Inflammatory macrophage treated with lipopolysaccharide for 1 hour (primary cell): ENCODE measurements at places on chromosomes 12 and 14.
A peak's percentile ranks its signal among the peaks of the same experiment; 100 is the strongest.

DNA sequence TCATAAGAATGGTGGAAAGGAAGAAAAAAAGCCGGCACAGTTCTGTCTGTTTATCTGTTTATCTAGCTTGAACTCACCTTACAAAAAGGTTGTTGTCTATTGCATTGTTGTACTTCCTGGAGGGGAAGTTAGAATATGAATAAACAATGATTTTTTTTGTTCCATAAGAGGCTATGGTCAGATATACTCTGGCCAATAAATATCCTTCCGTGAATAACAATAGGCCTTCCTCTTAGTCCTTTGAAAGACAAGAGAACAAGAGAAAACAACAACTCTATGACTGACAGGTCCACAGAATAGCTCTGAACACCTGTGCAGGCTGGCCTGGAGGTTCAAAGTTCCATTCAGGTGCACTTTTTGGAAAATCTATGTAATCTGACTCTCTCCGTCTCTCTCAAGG is 192.8 kb upstream of the KRR1 start:
- no peak for DNase-seq

DNA sequence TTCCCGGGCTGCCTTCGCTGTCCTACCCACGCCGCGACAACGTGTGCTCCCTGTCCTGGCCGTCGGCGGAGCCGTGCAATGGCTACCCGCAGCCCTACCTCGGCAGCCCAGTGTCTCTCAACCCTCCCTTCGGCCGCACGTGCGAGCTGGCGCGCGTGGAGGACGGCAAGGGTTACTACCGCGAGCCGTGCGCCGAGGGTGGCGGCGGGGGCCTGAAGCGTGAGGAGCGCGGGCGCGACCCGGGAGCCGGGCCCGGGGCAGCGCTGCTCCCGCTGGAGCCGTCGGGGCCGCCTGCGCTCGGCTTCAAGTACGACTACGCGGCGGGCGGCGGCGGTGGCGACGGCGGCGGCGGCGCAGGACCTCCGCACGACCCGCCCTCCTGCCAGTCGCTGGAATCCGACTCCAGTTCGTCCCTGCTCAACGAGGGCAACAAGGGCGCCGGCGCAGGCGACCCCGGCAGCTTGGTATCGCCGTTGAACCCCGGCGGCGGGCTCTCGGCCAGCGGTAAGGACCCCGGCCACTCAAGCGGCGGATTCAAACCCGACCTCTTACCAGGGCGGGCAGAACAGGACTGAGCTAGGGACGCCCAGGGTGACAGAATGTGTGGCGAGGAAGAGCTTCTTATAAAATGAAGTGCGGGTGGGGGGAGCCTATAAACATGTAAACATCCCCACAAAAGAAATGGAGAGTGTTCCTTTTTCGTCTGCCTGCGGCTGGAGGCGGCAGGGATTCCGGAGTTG is 503 bp downstream of the HOXC12 start:
- DNase-seq: no peak

GRCh38 chr12:24387381-24387780 is 437.9 kb upstream of the SOX5 start:
- DNase-seq: no peak

GRCh38 chr14:105517096-105517495 is 9.3 kb upstream of the TMEM121 start:
- DNase-seq: no peak

DNA sequence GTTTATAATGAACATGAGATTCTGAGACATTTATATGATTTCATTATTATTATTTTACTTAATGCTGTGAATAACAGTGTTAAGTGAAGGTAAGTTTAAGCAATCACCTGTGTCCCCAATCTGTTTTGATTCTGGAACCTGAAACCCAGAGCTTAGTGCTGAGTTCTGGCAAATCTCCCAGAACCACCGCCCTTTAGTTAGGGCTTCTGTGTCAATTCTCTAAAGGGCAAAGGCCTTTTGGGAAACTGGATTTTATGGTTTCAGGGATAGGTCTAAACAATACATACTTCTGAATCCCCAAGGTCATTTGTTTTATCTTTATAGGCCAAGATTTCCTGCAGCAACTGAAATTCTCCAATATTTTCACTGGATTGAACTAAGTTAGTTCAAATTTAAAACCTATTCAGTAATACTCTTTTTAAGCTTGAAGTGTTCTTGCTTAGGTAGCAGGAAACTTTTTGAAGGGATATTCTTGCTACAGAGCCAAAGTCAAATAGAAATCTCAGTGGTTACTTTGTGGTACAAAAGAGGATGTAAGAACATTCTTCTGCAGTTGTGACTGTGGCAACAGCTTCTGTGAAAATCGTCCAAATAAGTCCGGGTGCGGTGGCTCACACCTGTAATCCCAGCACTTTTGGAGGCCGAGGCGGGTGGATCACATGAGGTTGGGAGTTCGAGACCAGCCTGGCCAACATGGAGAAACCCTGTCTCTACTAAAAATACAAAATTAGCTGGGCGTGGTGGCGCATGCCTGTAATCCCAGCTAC is 10.0 kb upstream of the PKP2 start:
- no peak for DNase-seq

DNA sequence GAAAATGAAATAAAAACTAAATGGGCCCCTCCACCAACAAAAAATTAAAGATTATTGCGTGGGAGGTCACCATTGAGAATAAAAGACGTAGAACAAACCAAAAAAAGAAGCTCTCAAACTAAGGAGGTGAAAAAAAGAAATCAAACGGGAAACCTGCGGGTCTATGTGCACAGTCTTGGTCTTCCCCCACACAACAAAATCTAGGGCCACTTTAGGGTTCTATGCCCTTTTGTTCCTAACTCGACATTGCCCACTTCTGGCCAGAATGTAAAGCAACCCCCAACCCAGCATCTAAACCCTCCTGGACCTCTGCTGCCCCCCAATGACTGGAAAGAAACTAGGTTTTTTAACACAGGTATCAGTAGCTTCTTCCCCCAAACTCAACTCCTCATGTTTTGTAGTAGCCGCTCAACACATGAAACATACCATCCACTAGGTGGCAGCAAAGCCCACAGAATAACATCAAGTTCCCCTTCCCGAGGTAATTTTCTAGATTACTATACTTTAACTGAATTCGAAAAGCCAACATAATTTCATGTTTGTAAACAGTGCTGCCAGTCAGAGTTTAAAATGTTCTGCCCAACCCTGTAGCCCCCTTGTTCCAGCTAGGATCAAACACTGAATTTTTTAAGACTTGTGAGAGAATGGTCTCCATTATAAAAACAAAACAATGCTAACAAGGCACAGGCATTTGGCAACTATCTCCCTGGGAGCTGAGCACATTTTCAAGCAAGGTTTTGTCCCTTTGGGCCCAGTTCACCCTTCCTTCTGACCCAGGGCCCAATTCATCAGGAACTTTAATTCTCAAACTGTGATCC is 18.7 kb downstream of the DAD1 start:
- DNase-seq: peak; percentile 51
